ENCODE measurements at places on chromosomes 3 and 15.

- no peak for DNase-seq
These were observed 272.0 kb upstream of the RORA start for GRCh38 chr15:61500951-61501620.

DNA sequence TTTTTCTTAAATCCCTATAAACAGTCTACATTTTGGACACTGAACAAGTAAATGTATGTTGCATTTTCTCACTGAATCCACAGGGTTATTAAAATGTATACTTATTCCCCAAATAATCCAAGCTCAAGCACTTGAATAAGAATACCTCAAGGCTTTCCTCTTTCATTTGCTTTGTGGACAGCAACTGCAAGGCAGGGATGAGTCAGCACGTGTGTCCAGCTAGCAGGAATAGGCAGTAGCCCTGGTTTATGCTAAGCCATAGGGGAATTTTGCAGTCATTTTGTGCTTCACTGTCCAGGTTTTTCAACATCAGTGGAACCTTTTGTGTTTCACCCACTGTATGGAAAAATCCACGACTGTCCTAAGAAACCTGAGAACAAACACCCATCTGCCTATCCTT is 96.7 kb upstream of the KCNMB2 start:
- no peak for DNase-seq

- DNase-seq: no peak
These were observed 203.6 kb upstream of the MDFIC2 start for GRCh38 chr3:70516076-70516475.

DNA sequence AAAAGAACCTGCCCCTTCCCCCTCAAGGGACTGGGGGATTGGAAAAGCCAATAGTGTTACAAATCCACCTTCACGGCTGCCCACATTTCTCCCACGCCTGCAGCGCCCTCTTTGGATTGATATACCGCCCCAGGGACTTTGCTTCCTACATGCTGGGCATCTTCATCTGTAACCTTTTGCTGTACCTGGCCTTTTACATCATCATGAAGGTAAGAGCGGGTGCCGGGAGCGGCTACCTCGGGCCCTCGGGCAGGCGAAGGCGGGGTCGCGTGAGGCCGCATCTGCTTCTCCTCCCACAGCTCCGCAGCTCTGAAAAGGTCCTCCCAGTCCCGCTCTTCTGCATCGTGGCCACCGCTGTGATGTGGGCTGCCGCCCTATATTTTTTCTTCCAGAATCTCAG is 73.1 kb downstream of the USF3 start:
- DNase-seq: no peak

DNA sequence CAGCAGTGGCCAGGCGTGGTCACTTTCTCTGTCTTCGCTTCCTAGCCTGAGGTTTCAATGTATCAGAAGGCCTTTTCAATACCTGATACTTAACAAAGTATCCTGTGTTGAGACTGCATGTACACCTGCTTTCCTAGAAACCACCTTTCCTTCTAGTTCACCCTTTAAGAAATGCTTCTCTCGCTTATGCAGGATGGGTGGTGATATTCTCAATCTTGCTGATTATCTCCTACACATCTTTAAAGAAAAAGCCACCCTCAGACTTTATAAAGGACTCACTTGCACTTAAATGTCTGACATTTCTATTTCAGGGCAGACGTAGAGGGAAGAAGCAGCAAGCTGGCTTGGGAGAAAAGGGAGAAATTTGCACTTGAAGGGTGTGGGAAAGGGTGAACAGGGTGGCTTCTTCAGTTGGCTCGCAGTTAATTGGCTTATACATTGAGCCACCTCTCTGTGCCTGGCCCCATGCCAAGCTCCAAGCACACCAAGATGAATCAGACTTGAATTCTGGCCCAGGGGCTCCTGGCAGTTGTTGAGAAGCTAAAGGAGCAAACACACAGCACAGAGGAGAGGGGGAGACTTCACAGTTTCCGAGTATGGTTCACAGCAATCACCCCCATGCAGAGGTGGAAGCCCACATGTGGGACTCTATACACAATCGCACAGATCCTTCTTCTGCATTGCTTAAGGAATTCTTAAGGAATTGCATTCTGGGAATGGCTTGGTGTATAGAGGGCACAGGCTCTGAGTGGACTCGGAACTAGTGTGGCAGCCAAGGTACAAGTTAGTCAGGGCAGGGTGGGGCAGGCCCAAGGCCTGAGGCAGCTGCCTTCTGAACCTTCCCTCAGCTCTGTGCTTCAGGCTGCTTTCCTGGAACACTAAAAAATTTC is 1.3 kb downstream of the ARL6IP5 start:
- DNase-seq: no peak

DNA sequence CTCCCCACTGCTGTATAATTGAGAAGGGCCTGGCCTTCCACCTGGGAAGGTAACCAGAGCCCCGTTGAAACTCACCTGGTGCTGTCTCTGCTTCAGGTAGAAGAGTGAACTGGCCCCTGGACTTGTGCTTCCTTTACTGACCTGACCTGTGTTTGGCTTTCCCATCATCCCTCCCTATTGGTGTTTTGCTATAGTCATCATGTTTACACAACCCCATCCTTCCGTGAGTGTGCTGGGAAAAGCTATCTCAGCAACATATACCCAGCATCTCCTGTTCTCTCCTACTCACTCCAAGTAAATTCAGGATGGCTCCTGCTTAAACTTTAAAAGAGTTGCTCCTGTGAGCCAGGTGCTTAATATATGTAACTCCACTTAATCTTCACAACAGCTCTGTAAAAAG is 77.2 kb upstream of the TSC22D2 start:
- no peak for DNase-seq

DNA sequence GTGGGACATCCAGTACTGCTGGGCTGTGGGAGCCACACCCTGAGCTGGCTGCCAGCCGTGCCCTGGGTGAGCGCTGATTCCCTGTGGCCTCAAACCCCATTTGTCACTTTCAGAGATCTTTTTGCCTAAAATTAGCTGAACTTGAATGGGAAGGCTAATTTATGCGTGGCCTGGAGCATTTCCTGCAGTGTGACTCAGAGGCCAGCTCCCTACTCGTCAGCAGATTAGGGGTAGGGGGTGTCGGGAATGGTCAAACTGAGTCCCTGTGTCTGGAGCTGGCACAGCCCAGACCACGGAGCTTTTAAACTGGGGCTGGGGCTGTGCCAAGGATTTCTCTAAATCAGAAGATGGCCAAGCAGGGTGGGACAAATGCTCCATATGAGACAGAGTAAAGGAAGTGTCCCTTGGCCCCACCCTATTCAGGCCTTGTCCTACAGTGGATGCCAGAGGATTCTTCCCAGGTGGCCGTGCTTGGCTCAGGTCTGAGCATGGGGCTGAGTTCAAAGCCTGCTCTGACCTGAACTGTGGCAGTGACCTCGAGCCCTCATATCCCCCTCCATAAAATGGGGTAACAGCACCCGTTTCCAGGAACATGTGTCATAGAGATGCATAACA is 59.7 kb downstream of the ATP2B2 start:
- no peak for DNase-seq

Data from stimulated activated CD8-positive, alpha-beta memory T cell treated with anti-CD3 and anti-CD28 coated beads, Interleukin-7, amount 100 ng/mL, for 1 hour (primary cell).